ENCODE measurements at places on chromosomes 12 and 14. TPM values are rescaled to one million over a fixed set of nuclear protein-coding genes. Genes with fewer than 3 reads are reported as not detected.

KIF26A gene
- total RNA-seq, result under 0.01 TPM

PKP2 gene
- 9.5 TPM for total RNA-seq

TC2N gene
- total RNA-seq, result 1.3 TPM

ADAM21 gene
- total RNA-seq, result 0.43 TPM

TSPAN19 gene
- total RNA-seq, result not detected

- DNase-seq, result peak; percentile 67
These were observed 45.1 kb upstream of the PNMA1 start for GRCh38 chr14:73759183-73759713.

DNA sequence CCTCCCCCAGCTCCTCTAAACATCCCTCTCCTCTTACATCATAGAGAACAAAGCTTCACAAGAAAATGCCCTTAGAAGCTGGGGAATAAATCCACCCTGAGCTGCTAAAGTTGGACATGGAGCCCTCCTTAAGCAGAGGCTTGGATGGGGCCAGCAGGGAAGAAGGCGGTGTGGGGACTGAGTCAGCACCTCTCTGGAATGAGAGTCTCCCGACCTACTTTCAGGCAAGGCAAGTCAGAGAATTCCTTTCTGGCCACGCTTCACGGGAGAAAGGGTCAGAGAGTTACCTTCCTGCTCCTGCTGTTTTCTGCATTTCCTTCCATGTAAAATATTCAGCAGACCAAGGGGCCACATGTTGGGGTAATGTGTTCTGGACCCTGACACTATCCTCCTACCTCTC lies 113.3 kb upstream of the PRB2 start:
- DNase-seq, result peak; percentile 9

- no peak for DNase-seq
These were observed 259.5 kb upstream of the PKP2 start for GRCh38 chr12:33156042-33156441.

- peak; percentile 41 for DNase-seq
These were observed 74.6 kb downstream of the GLRX5 start for GRCh38 chr14:95609398-95609990.

DNA sequence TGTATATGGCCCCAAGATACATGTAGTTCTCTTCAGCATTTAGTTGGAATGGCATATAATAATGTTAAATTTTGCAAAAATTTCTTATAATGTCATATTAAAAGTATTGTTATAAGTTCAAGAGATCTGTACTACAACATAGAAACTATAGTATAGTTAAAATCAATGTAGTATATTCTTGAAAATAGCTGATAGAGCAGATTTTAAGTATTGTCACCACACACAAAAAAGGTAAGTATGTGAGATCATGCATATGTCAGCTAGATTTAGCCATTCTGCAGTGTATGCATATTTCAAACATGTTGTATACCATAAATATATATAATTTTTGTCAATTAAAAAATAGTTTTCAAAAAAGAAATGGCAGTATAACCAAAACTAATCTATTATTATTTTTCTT lies 86.5 kb downstream of the PLBD1 start:
- no peak for DNase-seq

GRCh38 chr12:97308576-97309198 lies 153.9 kb upstream of the RMST start:
- DNase-seq, result peak; percentile 61

DNA sequence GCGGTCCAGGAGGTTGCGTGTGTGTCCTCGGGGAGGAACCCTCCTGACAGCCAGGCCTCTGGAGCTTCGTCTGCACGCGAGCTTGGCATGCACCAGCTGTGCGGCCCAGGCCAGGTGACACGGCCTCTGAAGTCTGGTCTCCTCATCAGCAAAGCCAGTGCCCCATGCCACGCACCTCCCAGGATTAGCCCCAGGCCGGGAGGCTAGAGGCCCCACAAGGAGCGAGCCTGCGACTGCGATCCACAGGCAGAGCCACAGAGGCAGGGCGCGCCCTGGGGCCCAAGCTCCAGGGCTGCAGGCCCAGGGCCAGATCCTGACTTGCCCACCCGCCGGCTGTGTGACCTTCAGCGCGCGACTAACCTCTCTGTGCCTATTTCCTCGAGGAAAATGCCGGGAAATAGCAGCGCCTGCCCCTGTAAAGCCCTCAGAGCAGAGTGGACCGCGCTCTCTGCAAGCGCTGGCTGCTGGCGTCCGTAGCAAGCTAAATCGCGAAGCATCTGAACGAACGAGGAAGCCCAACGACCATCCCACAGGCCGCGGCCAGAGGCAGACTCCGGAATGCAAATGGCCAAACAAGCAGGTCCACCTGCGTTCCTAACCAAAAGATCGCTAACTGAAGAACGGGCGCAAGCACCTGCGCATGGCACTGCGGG lies 492 bp upstream of the BTBD6 start:
- DNase-seq, result no peak

- peak; percentile 47 for DNase-seq
These were observed 24.4 kb upstream of the CRACR2A start for GRCh38 chr12:3777206-3777809.

DNA sequence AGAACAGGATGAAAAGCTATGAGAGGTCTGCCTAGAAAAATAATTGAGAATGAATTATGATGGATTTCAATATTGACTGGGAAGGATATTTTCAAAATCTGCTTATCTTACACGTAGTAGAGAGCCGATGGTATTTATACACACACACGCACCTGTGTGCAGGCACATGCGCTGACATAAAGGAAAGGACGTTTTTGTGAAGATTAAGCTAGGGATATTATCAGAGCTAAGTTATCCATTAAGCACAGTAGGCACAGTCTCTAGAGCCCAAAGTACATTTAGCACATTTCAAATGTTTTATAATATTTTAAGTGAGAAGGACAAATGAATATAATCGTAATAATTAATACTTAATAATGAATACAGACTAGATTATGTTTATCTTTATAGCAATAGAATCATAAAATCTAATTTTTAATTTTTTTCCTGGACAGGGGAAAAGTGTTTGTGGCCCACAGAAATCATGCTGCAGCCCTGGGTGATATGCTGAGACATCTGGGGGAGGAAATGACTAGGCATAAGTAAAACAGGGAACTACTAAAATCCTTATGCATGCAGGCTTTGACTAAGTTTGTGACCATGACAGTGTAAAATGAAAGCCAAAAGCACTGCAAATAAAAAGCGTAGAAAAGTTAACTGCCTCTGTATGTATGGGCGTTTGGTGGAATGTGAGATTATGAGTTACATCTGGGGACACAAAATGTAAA lies 146.1 kb downstream of the KITLG start:
- no peak for DNase-seq

- no peak for DNase-seq
These were observed 13.9 kb downstream of the CSRP2 start for GRCh38 chr12:76864791-76865400.

DNA sequence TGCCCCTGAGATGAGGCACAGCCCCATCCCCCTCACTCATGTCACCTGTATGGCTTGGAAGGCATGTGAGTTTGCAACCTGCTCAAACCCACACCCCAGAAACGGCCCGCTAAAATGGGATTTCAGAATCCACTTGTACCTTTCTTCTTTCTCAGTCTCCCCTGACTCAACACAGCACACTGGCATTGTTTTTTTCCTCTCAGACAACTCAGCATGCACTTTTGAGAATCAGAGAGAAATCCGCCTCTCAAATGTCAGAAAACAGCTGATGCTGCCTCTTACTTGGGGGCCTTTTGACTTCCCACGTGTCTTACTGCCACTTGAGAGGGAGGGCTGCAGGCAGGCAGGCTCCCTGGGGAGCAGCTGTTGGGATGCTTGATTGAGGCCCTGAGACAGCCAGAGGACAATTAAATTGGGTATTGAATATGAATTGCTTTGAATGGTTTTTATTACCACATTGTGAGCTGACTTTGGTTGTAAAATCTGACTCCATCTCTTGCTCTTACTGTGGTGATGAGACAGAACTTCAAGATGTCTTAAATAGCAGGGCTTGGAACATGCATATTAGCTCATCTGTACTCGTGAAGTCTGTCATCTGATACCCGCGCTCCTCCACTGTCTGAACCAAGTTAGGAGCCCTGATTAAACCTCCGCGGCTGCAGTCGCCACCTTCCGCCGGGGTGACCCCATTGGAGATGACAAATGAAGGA lies 96.6 kb downstream of the APAF1 start:
- DNase-seq, result no peak

DNA sequence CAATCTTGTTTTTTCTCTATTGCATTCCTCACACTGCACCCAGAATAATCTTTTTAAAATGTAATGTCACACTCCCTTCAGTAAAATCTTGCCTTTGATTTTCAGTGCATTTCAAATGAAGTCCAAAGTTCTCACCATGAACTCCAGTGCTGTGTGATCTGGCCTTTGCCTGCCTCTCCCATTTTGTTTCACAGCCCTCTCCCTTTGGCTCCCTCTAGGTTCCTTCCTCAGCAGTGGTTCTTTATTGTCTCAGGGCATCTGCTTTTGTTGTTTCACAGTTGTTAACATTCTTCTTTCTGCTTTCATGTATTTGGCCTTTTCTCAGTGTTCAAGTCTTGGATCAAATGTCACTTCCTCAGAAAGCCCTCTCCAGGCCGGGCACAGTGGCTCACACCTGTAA lies 84.5 kb upstream of the AMN1 start:
- DNase-seq, result peak; percentile 8
